ENCODE measurements at places on chromosomes 6 and 20.

- DNase-seq: no peak
These were observed 252.0 kb downstream of the TBX18 start for GRCh38 chr6:84512391-84512790.

GRCh38 chr20:25016471-25016870, 23.9 kb upstream of the APMAP start:
- DNase-seq: no peak

DNA sequence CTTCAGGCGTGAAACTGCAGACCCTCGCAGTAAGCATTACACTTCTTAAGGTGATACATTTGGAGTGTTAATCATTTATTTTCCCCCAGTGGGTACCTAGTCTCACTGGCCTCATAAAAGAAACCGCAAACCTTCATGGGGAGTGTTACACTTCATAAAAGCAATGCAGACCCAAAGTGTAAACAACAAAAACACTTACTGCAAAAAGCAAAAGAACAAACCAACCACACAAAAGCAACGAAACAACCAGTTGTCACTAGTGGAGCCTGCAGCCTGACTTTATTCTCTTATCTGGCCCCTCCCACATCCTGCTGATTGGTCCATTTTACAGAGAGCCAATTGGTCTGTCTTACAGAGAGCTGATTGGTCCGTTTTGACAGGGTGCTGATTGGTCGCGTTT, 23.8 kb downstream of the LY86 start:
- DNase-seq: no peak

DNA sequence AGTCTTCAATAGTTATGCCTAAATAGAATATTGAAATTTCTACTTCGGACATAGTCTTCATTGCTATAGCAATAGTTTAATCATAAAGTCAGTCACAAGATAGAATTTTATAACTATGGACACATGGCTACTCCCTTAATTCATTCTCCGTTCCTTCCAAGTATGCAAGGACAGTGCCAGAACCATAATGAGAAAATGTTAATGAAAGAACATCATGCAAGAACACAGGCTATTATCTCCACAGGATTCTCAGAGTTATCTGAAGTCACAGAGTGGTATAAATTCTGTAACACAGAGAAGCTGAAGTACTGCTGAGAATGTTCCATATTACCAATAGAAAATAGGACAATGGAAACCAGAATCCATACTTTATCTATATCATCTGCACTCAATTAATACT, 826.2 kb downstream of the EPHA7 start:
- DNase-seq: no peak
